Colonic mucosa (tissue), 4 donors: ENCODE measurements at places on chromosomes 5 and 9. TPM values are rescaled to one million over a fixed set of nuclear protein-coding genes. Genes with fewer than 3 reads are reported as not detected.
A peak's percentile ranks its signal among the peaks of the same experiment; 100 is the strongest.

DNA sequence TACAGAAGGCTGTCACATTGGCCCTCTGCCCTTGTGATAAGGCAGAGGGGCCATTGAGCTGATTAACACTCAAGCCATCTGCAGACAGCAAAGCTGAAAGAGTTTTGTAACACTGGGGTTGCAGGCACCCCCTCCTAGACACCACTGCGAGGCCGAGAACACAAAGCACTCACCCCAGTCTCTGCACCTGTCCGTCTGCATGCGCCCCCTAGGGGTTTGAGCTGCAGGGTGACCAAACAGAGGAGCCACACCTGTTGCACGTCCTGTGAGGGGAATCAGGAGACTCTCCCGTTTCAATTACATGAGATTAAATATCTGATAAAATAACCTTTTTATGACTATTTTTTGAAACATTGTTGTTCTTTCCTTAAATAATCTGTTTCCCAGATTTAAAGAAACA is 1180.4 kb downstream of the CDH9 start:
- no peaks in the 10 kb centered on the region for H3K4me1 ChIP-seq
- no peak overlapping the region for H3K4me3 ChIP-seq
- H3K27me3 ChIP-seq, result no peaks in the 10 kb centered on the region
- H3K36me3 ChIP-seq, result no peaks in the 10 kb centered on the region

Gene ARL10
- 2.8 TPM for total RNA-seq

DNA sequence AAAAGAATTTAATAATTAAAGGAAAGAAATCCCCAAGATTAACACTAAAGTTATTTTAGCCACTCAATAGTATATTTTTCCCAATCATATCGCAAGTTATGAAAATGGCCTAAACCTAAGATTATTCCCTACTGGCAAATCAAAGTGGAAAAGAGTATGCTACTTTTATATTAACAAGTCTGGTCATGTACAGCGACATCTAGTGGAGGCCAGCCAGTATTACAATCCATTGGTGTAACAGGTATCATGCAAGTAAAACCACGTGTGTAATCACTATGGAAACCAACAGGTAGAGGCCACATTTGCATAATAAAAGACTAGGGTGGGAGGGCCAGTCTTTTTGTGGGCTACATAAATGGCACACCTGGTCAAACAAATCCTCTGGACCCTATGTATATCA is 976.4 kb upstream of the CDH9 start:
- H3K4me1 ChIP-seq, result no peaks in the 10 kb centered on the region
- H3K27ac ChIP-seq, result no peak overlapping the region
- H3K4me3 ChIP-seq, result no peak overlapping the region
- H3K36me3 ChIP-seq, result no peaks in the 10 kb centered on the region
- H3K27me3 ChIP-seq, result no peaks in the 10 kb centered on the region

GRCh38 chr5:1797855-1798254 is 1.8 kb downstream of the MRPL36 start:
- no peak overlapping the region for H3K27ac ChIP-seq
- no peak overlapping the region for H3K4me3 ChIP-seq
- no peaks in the 10 kb centered on the region for H3K36me3 ChIP-seq
- peaks cover 4% of the 10 kb centered on the region for H3K4me1 ChIP-seq
- no peak for DNase-seq

Gene CBY3
- not detected for total RNA-seq

Gene ZFP62
- 34.3 TPM for total RNA-seq

GRCh38 chr5:143140492-143141203 is 262.8 kb downstream of the NR3C1 start:
- no peaks in the 10 kb centered on the region for H3K36me3 ChIP-seq
- no peaks in the 10 kb centered on the region for H3K27me3 ChIP-seq
- no peak overlapping the region for H3K27ac ChIP-seq
- H3K4me1 ChIP-seq, result peaks cover 9% of the 10 kb centered on the region
- H3K4me3 ChIP-seq, result no peak overlapping the region
- DNase-seq, result peak; percentile 68

DNA sequence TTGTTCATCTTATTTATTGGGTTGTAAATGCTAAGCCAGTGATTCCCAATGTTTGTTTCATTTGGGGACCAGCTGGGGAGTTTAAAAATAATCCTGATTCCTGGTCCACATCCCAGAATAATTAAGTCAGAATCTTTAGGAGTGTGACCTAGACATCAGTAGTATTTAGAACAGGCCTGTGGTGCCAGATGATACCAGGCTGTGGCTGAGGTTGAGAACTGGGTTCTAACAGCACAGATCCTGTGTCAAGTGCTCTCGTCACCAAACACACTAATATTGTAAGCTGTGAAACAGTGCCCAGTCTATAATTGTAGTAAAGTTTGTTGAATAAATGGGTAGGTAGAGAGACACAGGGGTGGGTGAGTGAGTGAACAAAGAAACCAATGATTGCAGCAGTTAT is 172.1 kb upstream of the PPP1R2B start:
- no peak overlapping the region for H3K4me3 ChIP-seq
- no peak for DNase-seq

Gene WNK2
- 161 TPM for total RNA-seq

Gene PCDHGC5
- total RNA-seq, result 0.32 TPM

DNA sequence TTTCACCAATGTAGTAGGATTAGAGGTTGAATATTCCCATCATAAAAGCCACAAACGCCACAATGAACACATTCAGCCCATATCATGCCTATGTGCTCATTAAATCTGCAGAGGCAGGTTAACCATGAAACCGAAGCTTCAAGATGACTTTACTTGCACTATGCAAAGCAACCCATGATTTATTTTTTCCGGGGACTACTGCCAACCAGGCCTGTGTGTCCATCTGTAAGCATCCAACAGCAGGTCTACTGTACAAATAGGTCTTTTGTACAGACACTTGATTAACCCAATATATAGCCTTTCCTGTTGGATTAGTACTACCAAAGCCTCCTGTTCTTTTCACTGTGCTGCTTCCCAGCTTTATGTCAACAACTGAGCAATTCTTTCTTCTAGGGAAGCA is 104.9 kb upstream of the CDH10 start:
- no peak for DNase-seq
- no peak overlapping the region for H3K4me3 ChIP-seq
- H3K4me1 ChIP-seq, result no peaks in the 10 kb centered on the region
- no peak overlapping the region for H3K27ac ChIP-seq
- H3K27me3 ChIP-seq, result no peaks in the 10 kb centered on the region

DNA sequence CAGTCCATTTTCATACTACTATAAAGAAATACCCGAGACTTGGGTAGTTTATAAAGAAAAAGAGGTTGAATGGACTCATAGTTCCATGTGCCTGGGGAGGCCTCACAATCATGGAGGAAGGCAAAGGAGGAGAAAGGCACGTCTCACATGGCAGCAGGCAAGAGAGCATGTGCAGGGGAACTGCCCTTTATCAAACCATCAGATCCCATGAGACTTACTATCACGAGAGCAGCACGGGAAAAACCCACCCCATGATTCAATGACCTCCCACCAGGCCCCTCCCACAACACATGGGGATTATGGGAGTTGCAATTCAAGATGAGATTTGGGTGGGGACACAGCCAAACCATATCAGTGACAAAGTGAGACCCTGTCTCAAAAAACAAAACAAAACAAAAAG is 19.9 kb downstream of the TRAF2 start:
- no peak overlapping the region for H3K4me3 ChIP-seq
- no peak for DNase-seq
- no peaks in the 10 kb centered on the region for H3K27me3 ChIP-seq
- H3K27ac ChIP-seq, result no peak overlapping the region
